ENCODE measurements at places on chromosomes 6 and 20. TPM values are rescaled to one million over a fixed set of nuclear protein-coding genes. Genes with fewer than 3 reads are reported as not detected.

- no peaks in the 10 kb centered on the region for H3K4me1 ChIP-seq
- peak; percentile 52 for DNase-seq
- no peaks in the 10 kb centered on the region for H3K27me3 ChIP-seq
- no peak overlapping the region for H3K4me3 ChIP-seq
- no peak overlapping the region for H3K27ac ChIP-seq
- H3K36me3 ChIP-seq = no peaks in the 10 kb centered on the region
These were observed 147.2 kb downstream of the VEGFA start for GRCh38 chr6:43916924-43917877.

DNA sequence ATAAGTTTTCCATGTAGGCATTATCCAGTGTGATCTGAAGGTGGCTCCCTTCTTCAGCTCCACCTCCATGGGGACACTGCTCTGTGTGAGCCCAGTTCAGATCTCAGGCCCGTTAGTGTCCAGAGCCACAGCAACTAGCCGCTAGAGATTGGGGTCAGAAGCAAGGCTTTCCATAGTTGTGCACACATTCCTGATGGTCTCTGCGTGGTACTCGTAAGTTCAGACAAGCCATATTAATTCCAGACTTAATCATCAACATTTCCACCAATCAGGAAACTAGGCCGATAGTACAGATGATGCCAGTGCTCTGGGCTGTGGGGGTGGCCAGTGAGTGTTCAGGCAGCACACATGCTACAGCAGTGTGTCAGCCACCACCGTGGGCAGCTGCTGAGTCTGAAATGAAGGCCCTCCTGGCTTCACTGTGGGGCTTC, 17.5 kb upstream of the SYNCRIP start:
- H3K4me1 ChIP-seq = no peaks in the 10 kb centered on the region
- H3K36me3 ChIP-seq = no peaks in the 10 kb centered on the region
- H3K27ac ChIP-seq = no peak overlapping the region
- H3K4me3 ChIP-seq = no peak overlapping the region

- no peak overlapping the region for H3K27ac ChIP-seq
- peak; percentile 75 for DNase-seq
- H3K27me3 ChIP-seq = no peaks in the 10 kb centered on the region
These were observed 63.2 kb downstream of the NOL4L start for GRCh38 chr20:32521780-32522525.

DNA sequence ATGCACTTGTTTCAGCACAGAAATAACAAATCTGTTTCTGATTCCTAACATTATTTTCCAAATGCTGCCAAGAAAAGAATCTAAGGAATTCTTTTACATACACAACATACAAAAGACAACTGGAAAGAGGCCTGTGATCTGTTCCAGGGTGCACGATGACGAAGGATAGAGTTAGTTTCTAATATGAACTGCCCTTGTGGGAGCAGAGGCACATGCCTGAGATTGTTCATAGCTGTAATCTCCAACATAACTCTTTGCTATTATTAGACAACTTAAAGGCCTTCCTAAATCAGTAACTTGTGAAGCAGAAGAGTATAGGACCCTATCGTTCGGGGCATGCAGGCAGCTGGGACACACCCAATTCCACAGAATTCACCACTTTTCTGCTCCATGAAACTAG, 41.2 kb upstream of the NHSL1 start:
- H3K27ac ChIP-seq = no peak overlapping the region
- H3K36me3 ChIP-seq = no peaks in the 10 kb centered on the region
- H3K27me3 ChIP-seq = no peaks in the 10 kb centered on the region
- no peak overlapping the region for H3K4me3 ChIP-seq

GRCh38 chr6:112032728-112033127, 21.2 kb upstream of the CCN6 start:
- no peaks in the 10 kb centered on the region for H3K27me3 ChIP-seq
- no peak for DNase-seq
- H3K27ac ChIP-seq = no peak overlapping the region

DNA sequence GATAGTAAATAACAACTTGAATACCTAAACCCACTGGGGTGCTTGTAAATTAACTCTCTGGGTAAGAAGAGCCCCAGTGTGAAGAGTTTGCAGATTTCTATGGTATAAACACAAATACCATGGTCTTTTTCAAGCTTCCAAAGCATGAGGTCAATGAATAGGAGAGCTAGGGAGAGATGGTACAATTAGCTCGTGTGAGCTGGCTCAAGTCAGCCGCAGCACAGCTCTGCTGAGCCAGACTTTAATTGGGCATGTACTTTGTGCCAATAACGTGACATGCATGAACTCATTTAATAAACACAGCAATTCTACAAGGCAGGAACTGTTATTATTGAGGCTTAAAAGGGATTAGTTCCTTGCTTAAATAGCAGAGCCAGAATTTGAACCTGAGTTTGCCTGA, 684.2 kb downstream of the KIF16B start:
- no peak overlapping the region for H3K27ac ChIP-seq
- H3K4me3 ChIP-seq = no peak overlapping the region
- DNase-seq = no peak
- no peaks in the 10 kb centered on the region for H3K4me1 ChIP-seq
- no peaks in the 10 kb centered on the region for H3K27me3 ChIP-seq

- H3K36me3 ChIP-seq = no peaks in the 10 kb centered on the region
- no peak for DNase-seq
- no peaks in the 10 kb centered on the region for H3K27me3 ChIP-seq
- H3K27ac ChIP-seq = no peak overlapping the region
- no peaks in the 10 kb centered on the region for H3K4me1 ChIP-seq
These were observed 43.0 kb downstream of the MRS2 start for GRCh38 chr6:24445704-24446103.

- DNase-seq = no peak
- no peak overlapping the region for H3K27ac ChIP-seq
- no peak overlapping the region for H3K4me3 ChIP-seq
- H3K27me3 ChIP-seq = no peaks in the 10 kb centered on the region
- H3K4me1 ChIP-seq = no peaks in the 10 kb centered on the region
- H3K36me3 ChIP-seq = no peaks in the 10 kb centered on the region
These were observed 279.6 kb downstream of the NRN1 start for GRCh38 chr6:5726976-5727718.

DNA sequence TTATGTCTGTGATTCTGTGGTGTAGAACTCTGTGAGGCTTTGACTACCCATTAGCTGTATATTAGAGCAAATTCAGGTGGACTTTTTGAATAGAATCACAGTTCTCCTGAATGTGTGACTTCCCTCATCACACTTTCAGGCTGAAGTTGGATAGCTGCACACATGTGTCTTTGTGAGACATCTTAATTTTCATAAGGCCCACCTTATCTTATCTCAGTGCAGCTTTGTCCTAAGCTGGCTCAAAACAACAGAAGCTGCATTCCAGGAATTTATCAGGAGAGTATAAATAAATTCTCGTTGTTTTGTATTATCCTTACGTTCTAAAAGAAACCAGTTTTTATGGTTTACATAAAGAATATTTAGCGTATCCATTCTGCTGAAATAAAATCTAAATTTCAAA, 26.2 kb upstream of the SLC35D3 start:
- no peaks in the 10 kb centered on the region for H3K4me1 ChIP-seq
- H3K4me3 ChIP-seq = no peak overlapping the region
- H3K36me3 ChIP-seq = no peaks in the 10 kb centered on the region
- H3K27me3 ChIP-seq = no peaks in the 10 kb centered on the region

- peaks cover 7% of the 10 kb centered on the region for H3K4me1 ChIP-seq
- H3K36me3 ChIP-seq = no peaks in the 10 kb centered on the region
- peak; percentile 93 for DNase-seq
These were observed 1.9 kb downstream of the DDR1 start for GRCh38 chr6:30885999-30886896.

GRCh38 chr6:26175428-26176181, 88.4 kb downstream of the HFE start:
- no peak overlapping the region for H3K27ac ChIP-seq
- DNase-seq = no peak
- H3K4me1 ChIP-seq = no peaks in the 10 kb centered on the region
- no peaks in the 10 kb centered on the region for H3K36me3 ChIP-seq
- no peak overlapping the region for H3K4me3 ChIP-seq

- H3K4me3 ChIP-seq = no peak overlapping the region
- H3K36me3 ChIP-seq = no peaks in the 10 kb centered on the region
- DNase-seq = no peak
- no peaks in the 10 kb centered on the region for H3K27me3 ChIP-seq
These were observed 101.8 kb upstream of the COL21A1 start for GRCh38 chr6:56349194-56349593.

DNA sequence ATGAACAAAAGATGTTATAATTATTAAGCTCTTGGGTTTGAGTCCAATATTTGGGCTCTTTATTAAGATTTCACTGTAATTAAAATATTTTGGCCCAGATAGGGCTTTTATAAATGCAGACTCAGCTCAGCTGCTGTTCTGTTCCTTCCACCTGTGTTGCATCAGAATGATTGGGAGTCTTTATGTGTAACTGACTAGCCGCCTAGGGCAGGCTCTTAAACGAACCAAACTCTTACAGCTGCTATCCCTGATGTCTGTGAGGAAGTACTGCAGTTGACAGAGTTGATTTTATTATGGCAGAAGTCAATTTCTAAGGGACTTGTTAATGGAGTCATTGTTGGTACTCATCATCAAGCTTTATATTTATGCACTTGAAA, 144.7 kb downstream of the MYO6 start:
- H3K27ac ChIP-seq = no peak overlapping the region
- H3K4me3 ChIP-seq = no peak overlapping the region
- H3K27me3 ChIP-seq = no peaks in the 10 kb centered on the region
- DNase-seq = no peak

- DNase-seq = no peak
- no peaks in the 10 kb centered on the region for H3K27me3 ChIP-seq
- H3K4me3 ChIP-seq = no peak overlapping the region
- H3K36me3 ChIP-seq = no peaks in the 10 kb centered on the region
- H3K27ac ChIP-seq = peak overlapping the region; percentile 85
These were observed 82.1 kb downstream of the PSMG4 start for GRCh38 chr6:3340894-3341293.

DNA sequence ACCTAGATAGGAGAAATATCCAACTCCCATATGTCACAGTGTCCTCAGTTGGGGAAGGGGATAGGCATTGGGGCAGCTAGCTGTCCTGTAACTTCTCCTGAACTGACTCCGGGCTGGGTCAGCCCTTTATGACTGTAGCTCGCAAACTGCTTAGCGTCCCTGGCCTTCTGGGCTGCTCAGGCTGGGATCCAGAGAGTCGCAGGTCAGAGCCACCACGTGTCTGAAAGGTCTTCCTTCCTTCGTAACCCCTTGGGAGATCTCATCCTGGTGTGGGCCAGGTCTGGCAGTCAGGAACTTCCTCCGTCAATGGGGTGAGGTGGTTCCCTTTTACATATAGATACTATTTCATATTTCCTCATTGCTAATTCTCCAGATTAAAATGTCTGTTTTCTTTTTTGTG, 28.8 kb upstream of the HINT3 start:
- H3K27me3 ChIP-seq = no peaks in the 10 kb centered on the region
- H3K36me3 ChIP-seq = peaks cover 3% of the 10 kb centered on the region
- DNase-seq = no peak
- H3K4me3 ChIP-seq = no peak overlapping the region

DNA sequence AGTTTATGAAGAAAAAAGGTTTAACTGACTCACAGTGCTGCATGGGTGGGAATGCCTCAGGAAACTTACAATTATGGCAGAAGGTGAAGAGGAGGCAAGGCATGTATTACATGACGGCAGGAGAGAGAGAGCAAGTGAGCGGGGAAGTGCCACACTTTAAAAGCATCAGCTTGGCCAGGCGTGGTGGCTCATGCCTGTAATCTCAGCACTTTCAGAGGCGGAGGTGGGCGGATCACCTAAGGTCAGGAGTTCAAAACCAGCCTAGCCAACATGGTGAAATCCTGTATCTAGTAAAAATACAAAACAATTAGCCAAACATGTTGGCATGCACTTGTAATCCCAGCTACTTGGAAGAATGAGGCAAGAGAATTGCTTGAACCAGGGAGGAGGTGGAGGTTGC, 213.3 kb upstream of the THEMIS start:
- H3K27ac ChIP-seq = no peak overlapping the region
- H3K4me3 ChIP-seq = no peak overlapping the region
- no peaks in the 10 kb centered on the region for H3K36me3 ChIP-seq
- no peak for DNase-seq
- H3K27me3 ChIP-seq = no peaks in the 10 kb centered on the region

DNA sequence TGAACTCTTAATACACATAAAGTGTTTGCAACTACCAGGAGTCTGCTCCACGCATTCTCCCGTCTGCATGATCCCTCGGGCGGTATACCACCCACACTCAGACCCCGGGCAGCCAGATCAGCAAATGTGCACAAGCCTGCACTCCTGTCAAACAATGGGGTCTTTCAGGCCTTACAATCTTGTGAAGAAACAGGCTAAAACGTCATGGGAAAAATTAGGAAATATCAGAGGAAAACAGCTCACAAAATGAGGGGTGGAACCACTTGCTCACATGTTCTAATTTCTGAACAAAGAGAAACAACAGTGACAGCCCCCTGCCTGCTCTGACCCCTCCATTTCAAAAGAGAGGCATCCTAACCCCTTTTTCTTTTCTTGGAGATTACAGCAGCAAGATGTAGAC, 69.4 kb downstream of the BACH2 start:
- H3K4me3 ChIP-seq = no peak overlapping the region
- no peak for DNase-seq
- no peak overlapping the region for H3K27ac ChIP-seq
- H3K27me3 ChIP-seq = no peaks in the 10 kb centered on the region
- no peaks in the 10 kb centered on the region for H3K36me3 ChIP-seq

- H3K27ac ChIP-seq = no peak overlapping the region
- no peaks in the 10 kb centered on the region for H3K36me3 ChIP-seq
- H3K27me3 ChIP-seq = no peaks in the 10 kb centered on the region
- H3K4me3 ChIP-seq = no peak overlapping the region
These were observed 175.8 kb upstream of the ARID1B start for GRCh38 chr6:156601152-156602065.

DNA sequence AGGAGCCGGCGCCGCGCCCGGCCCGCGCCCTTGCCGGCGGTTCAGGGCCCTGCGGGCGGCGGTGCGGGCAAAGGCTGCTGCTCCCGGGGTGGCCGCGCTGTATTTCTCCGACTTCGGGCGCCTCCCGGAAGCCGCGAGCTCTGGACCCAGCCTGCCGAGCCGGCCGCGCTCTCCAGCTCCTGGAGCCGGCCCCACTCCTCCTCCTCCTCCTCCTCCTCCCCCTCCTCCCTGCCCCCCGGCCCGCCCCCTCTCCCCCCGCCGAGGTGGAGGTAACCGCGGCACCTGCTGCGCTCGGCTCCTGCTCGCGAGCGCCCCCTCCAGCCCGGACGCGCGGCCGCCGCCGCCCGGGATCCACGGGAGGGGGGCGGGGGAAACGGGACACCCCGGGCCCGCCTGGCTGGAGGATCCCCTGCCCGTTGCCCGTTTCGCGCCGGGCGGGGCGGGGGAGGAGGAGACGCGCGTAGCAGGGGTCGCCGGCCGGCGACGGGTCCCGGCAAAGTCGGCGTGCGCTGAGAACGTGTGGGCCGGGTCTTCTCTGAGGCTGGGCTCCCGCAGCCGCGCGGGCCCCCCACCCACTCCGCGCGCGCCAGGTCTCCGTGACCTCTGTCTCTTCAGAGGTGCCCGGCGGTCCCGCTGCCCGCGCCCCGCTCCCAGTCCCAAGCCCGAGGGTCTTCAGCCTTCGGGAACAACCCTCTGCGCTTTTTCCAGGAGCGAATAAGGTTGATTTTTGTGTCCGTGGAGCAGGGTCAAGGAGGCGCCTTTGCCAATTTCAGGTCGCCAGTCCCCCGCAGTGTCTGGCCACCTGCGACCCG, at the start of gene SLC22A23:
TSS of gene SLC22A23 (minus strand) at position 153 of the 812 bp plus-strand sequence. CDS start 491 bp downstream, outside the sequence.
- peak within 1 kb of the TSS; percentile 83 for H3K27ac ChIP-seq
- peak; percentile 83 for DNase-seq
- H3K4me1 ChIP-seq = peaks cover 1% of the 10 kb centered on the region
- H3K4me3 ChIP-seq = peak within 1 kb of the TSS; percentile 68
- H3K27me3 ChIP-seq = no peaks in the 10 kb centered on the region

LIME1 gene
- total RNA-seq = 12.0 TPM

RNF217 gene
- total RNA-seq = 40.1 TPM

SMPDL3A gene
- total RNA-seq = 26.5 TPM

KATNA1 gene
- total RNA-seq = 20.1 TPM

PBOV1 gene
- total RNA-seq = not detected

THBS2 gene
- total RNA-seq = 145 TPM
